ENCODE measurements at places on chromosomes 3 and 15.

DNA sequence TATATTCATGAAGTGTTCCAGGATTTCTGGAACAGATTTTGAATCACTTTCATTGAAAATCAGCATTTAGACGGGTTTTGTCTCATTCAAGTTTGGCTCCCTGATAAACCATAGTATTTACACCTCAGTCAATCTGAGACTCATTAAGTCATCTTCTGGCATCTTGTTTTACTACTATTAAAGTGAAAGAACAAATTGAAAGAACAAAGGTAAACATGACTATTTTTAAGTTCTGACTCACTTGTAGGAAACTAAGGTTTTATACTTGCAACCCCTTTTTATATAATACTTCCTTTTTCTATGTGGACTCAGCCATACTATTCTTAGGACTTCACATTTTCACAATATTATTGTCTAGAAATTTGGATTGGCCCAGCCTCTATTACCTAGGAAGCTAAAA lies 854.4 kb downstream of the SQOR start:
- DNase-seq, result no peak

DNA sequence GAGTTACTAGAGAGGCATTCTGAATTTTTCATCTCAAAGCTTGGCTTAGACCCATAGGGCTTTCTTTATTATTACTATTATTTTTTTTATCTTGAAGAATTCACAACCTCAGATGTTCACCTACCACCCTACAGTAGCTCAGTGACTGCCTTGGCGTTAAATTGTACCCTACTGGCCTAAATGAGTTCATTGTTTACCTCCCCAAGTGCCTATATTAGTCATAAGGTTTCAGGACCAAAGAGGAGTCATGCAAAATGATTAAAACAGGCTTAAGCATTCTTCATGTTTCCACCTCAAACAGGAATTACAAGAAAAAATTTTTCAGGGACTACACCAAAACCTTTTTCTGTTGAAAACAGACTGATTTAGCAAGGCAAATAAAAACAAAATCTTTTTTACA lies 751.5 kb downstream of the SQOR start:
- no peak for DNase-seq

DNA sequence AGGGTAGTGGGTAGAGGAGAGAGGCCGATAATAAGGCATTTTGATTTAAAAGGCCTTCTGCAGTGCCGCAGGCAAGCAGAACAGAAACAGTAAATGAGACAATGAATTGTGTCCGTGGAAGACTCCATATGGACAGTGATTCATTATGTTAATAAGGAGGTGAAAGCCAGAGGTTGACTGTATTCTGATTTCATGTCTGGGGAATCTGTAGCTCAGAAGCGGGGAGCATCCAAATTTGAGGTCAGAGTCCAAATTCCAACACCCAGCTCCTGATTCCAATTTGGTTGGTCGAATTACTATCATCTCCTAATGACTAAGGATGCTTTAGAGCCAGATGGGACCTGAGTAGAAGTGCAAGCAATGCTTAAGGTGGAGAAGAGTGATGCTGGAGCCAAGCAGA lies 1.0 kb upstream of the TBC1D21 start:
- no peak for DNase-seq

GRCh38 chr3:68893600-68894239 lies 38.6 kb downstream of the TAFA4 start:
- no peak for DNase-seq

GRCh38 chr15:73628976-73629797 lies 4.0 kb downstream of the NPTN start:
- DNase-seq, result no peak

DNA sequence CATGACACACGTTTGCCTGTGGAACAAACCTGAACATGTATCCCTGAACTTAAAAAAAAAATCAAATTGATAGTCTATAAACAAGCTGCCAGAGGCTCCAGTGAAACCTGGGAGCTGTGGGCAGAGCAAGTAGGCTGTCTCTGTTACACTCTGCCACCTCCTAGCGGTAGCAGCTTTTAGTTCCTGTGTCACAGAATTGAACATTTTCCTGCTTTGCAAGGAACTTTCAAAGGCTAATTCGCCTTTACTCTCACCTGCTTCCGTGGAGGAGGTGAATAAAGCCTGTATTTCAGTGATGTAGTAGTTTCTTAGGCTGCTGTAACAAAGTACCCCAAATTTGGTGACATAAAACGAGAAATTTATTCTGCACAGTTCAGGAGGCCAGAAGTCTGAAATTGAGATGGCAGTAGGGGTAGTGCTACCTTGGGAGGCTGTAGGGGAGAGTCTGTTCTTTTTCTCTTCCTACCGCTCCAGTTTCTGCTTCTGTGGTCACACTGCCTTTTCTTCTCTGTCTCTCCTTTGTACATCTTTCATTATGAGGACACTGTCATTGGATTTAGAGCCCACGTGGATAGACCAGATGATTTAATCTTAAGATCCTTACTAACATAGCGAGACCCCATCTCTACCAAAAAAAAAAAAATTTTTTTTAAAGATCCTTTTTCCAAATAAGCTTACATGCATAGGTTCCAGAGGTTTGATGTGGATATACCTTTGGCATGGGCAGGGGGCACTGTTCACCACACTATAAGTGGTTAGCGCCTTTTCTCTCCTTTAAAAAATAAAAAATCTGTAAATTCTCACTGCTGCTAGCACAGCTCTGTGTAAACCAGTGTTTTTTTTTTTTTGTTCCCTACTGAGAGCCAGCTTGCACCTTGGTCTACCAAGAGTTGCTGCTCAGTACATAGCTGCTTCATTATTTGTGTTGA lies 25.3 kb downstream of the FBXO22 start:
- no peak for DNase-seq

GRCh38 chr3:7876741-7877297 lies 624.8 kb upstream of the LMCD1 start:
- no peak for DNase-seq

- DNase-seq, result no peak
These were observed 38.4 kb upstream of the RBM5 start for GRCh38 chr3:50050361-50050760.

GRCh38 chr15:91073077-91073476 lies 27.0 kb upstream of the SV2B start:
- DNase-seq, result no peak

DNA sequence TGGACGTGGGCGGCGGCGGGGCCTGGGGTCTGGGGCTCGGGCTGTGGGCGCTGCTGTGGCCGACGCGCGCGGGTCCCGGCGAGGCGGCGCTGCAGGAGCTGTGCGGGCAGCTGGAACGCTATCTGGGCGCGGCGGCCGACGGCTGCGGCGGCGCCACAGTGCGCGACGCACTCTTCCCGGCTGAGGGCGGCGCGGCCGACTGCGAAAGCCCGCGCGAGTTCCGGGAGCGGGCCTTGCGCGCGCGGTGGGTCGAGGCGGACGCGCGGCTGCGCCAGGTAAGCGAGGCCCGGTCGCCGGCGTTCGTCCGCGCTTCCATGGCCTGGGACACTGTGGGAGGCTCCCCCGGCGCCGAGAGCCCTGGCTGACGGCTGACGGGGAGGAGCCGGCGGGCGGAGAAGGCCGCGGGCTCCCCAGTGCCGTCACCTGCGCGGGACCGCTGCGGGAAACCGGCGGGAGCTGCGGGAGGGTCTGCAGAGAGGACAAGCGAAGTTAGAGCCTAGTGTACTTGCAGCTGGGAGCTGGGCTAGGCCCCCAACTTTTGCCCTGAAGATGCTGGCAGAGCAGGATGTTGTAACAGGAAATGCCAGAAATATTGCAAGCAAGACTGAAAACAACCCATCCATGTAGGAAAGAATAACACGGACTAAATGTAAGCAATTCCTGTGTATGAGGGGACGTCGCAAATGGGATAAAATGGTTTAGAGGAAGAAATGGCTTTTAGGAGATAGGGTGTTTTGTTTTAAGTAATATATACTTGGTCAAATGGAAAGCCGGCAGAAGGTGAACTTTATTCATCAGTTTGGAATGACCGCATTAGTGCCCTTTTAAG lies 847 bp downstream of the WHAMM start:
- no peak for DNase-seq

DNA sequence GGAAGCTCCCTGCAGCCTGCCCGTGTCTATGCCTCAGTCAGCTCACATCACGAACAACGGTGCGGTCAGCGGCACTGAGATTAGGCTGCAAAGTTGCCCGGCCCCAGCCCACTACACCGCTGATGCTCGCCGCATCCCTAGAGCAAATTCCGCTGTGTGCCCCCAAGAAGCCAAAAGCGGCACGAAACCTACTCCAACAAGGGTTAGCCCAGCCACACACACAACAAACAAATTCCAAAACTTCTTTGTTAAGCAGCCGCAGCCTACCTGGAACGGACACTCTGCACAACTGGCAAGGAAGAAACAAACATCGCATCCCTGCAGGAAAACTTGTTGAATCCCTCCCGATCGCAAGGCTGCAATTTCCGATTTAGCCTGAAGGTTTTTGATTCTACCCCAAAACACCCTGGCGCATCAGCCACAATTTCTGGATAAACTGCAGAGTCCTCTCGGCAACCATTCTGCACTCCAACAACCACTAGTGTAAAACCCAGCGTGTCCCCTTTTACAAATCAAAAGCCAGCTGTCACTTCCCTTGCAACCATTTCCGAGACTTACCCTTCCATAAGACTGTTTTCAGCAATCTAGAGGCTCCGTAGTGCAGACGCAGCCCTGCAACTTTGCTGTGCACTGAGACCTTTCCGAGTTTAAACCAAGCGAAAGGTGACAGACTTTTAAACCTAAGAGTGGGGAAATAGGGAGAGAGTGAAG lies 449 bp downstream of the ROBO1 start:
- no peak for DNase-seq

GRCh38 chr3:16113704-16114103 lies 60.8 kb upstream of the GALNT15 start:
- DNase-seq, result no peak

GRCh38 chr3:18643281-18643680 lies 218.1 kb upstream of the SATB1 start:
- DNase-seq, result no peak

- DNase-seq, result no peak
These were observed 127.6 kb downstream of the ARNT2 start for GRCh38 chr15:80531796-80532195.

DNA sequence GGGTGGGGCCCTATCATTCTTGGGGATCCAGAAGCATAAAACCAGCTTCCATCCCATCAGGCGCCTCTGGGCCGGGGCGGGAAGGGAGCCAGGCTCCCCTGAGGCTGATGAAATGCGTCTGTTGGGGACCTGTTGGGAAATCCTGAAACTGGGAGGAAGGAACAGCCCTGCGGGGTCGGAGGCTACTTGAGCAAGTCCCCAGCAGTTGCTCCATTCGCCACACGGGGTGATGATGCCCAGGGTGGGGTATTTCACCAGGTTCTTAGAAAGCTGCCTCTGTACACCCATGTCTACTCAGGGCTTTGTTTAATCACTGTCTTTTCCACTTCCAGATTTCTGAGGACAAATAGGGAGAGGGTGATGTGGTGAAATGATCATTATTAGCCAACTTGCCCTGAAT lies 25.4 kb upstream of the TSEN2 start:
- no peak for DNase-seq

- no peak for DNase-seq
These were observed 54.3 kb upstream of the FGD5 start for GRCh38 chr3:14764331-14765059.

GRCh38 chr15:57134071-57134605 lies 215.7 kb downstream of the TCF12 start:
- DNase-seq, result no peak

- no peak for DNase-seq
These were observed 108.9 kb upstream of the BNIP2 start for GRCh38 chr15:59797756-59798604.

DNA sequence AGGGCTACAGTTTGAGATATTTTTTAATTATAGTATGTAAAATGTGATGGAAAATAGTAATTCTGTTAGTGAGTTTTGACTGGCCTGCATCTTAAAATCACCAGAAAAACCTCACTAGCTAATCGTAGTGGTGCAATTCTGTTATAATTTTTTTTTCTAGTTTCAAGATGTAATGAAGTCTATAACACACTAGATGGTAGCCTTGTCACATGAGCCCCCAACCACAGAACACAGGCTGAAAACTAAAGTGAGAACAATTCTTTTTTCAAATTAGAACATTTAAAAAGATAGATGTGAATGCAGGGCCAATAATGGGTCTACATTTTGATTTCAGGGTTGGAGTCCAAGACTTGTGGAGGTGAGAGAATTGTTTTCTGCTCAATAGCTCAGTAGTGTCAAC lies 83.3 kb upstream of the KCNH8 start:
- no peak for DNase-seq

DNA sequence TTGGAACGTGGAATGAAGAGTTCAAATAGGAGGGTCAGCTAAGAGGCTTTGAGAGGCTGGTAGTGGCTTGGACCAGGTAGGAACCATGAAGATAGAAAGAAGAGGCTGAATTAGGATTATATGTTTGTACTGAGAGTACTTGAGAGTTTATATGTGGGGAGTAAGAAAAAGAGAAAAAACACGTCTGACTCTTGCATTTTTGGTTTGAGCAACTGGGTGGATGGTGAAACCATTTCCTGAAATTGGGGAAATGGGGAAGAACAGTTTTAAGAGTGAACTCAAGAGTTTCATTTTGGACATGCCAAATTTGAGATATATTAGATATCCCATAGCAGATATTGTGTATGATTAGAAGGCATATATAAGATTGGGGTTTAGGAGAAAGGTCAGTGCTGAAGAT lies 92.9 kb upstream of the TNIK start:
- DNase-seq, result no peak

DNA sequence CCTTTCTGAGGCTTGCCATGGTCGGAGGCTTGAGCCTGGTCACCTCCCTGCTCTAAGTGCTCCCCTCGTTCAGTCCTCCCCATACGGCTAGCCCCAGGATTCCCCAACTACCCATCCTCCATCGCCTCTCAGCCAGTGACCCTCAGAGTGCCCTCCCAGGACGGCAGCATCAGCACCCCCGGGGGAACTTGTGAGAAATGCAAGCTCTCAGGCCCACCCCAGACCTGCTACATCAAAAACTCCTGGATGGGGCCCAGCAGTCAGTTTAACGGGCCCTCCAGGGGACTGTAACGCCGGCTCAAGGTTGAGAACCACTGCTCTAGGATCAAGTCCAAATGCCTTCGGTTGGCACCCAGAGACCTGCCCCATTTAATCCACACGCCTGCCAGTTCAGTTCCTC lies 6.9 kb downstream of the ADAMTS17 start:
- DNase-seq, result no peak

- DNase-seq, result no peak
These were observed 950 bp upstream of the CNTN4 start for GRCh38 chr3:2097641-2098191.

GRCh38 chr3:86771741-86772512 lies 219.0 kb downstream of the VGLL3 start:
- no peak for DNase-seq

DNA sequence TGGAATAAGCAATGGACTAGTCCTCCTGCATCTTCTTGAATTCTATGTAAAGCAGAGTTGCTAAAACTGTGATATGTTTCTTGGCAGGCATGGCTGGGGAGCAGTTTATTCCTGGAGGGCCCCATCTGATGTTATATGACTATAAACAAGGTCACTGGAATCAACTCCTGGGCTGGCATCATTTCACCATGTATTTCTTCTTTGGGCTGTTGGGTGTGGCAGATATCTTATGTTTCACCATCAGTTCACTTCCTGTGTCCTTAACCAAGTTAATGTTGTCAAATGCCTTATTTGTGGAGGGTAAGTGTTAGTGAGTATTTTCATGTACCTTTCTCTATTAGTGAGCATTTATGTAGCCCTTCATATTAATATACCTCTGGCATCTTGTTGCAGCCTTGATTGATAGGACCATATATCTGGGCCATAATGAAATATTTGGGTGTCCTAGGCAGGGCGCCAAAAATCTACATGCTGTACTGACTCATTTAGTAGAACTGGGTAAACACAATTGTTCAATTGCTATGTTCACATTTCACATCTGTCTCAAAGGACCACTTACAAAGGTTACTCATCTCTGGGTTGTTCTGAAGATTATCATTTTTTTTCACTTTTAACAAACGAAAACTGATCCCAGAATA lies 52.6 kb upstream of the ADGRG7 start:
- no peak for DNase-seq

All from activated T-helper 1 cell treated with anti-CD3 and anti-CD28 coated beads, Interleukin-2, amount 50 U/mL, for 16 hours (primary cell).